ENCODE measurements at places on chromosomes 2 and 18.
A peak's percentile ranks its signal among the peaks of the same experiment; 100 is the strongest.

DNA sequence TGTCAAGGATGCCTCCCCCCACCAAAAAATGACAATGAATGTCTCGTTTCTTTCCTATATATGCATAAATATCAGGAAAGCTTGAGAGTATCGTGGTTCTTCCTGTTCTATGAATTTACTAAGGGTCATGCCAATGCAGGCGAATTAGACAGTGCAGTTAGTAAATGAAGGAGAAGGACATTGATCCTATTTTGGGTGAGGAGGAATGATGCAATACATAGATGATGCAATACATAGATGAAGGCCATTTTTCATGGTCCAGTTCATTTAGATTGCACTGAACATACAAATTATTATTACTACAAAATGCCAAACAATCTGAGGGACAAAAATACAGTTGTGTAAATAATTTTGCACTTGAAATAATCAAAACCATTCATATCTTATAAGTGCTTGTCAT is 1265.0 kb downstream of the LRP1B start:
- DNase-seq = no peak

GRCh38 chr18:46842583-46842982 is 74.7 kb downstream of the PIAS2 start:
- DNase-seq = no peak

- DNase-seq = no peak
These were observed 154.4 kb upstream of the COL3A1 start for GRCh38 chr2:188819792-188820191.

GRCh38 chr2:239114119-239114581 is 266.3 kb downstream of the TWIST2 start:
- no peak for DNase-seq

DNA sequence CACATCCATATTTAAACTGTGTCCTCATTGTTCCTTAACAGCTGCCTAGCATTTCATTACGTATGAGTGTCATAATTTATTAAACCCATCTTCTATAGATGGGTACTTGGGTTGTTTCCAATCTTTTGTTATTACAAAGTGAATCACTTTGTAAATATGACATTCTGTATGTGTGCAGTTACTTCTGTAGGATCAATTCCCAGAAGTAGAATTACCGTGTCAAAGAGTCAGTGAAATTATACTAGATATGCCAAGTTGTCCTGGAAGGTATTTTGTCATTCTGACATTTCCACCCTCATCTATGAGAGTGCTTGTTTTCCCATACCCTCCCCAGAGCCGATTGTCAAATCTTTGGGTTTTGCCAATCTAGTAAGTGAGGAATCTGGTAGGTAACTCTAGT is 194.5 kb upstream of the APCDD1 start:
- no peak for DNase-seq

GRCh38 chr2:201699416-201699815 is 972 bp upstream of the MPP4 start:
- no peak for DNase-seq

DNA sequence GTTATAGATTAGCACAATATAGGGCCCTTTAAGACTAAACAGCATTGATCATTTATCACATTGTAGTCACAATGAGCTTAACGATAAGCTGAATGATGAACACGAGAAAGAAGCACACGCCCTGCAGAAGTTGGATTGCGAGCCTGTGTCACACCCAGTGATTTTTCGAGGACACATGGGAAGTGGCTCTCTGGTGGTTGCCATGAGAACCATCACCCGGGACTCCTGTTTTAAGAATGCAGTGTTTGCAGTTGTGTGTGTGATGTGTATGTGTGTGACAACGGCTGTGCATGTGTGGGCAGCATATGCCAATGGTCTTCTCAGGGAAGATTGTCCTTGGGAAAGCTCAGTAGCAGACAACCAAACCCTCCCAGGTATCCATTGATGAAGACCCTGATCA is 69.2 kb downstream of the PDCL3 start:
- DNase-seq = no peak

DNA sequence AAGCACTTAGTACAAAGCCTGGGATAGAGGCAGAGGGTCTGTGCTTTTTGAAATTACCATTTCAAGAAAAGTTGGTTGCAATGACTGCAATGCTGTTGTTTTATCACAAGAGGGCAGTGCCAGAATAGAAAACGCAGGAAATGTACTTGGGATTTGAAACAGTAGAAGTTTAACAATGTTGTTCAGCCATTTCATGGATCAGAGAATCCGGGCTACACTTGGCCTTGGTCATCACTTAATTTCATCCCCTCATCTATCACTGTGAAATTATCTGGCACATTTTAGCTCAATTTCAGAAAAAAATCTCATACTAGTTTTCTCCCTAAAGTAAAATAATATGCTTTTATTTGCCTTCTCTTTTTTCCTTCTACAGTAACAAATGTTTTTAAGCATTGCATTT is 70.8 kb downstream of the RAPGEF4 start:
- DNase-seq = no peak

GRCh38 chr2:11467749-11468148 is 1.8 kb upstream of the E2F6 start:
- DNase-seq = no peak

GRCh38 chr2:237490009-237490711 is 3.1 kb downstream of the MLPH start:
- no peak for DNase-seq

GRCh38 chr2:227378371-227378782 is 729 bp downstream of the TM4SF20 start:
- DNase-seq = no peak

- no peak for DNase-seq
These were observed 17.4 kb downstream of the KIF3C start for GRCh38 chr2:25964891-25965290.

DNA sequence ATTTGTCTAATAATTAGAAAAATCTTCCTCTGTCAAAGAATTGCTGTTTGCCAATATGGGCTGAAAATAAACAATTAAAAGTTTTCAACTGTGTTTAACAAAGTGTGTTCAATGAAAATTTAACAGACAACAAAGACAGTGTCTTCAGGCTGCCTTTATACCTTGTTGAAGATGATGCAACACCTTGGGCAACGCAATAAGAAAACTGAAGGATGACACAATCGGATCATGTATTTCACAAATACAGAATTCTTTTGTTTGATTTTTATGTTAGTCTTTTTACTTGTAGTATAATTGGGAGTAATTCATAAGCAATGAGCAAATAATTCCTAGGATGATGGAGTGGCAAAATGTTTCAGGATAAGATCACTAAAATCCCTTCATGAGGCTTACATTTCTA is 27.8 kb downstream of the CHN1 start:
- DNase-seq = no peak

GRCh38 chr2:218823196-218823855 is 8.3 kb downstream of the PRKAG3 start:
- no peak for DNase-seq

- peak; percentile 8 for DNase-seq
These were observed at the start of gene PSMA8 for GRCh38 chr18:26133652-26134051. Gene PSMA8, plus strand, starts transcription at chr18:26133869. Its CDS starts 97 bp downstream, at chr18:26133966.

DNA sequence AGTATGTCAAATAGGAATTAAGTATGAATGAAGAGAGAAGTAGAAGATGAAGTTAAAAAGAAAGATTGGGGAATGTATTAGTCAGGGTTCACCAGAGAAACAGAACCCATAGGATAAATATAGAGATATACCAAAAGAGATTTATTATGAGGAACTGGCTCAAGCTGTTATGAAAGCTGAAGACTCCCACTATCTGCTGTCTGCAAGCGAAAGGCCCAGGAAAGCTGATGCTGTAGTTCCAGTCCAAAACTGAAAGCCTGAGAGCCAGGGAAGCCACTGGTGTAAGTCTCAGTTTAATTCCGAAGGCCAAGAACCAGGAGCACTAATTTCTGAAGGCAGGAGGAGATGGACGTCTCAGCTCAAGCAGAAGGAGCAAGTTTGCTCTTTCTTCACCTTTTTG is 200.9 kb upstream of the FN1 start:
- DNase-seq = no peak

- DNase-seq = no peak
These were observed 902 bp downstream of the SS18 start for GRCh38 chr18:26089293-26090129.

GRCh38 chr2:179268277-179268925 is 3.8 kb upstream of the SESTD1 start:
- DNase-seq = no peak

GRCh38 chr2:1621041-1621440 is 123.3 kb downstream of the PXDN start:
- no peak for DNase-seq

GRCh38 chr2:38549071-38549704 is 53.5 kb downstream of the HNRNPLL start:
- DNase-seq = no peak

DNA sequence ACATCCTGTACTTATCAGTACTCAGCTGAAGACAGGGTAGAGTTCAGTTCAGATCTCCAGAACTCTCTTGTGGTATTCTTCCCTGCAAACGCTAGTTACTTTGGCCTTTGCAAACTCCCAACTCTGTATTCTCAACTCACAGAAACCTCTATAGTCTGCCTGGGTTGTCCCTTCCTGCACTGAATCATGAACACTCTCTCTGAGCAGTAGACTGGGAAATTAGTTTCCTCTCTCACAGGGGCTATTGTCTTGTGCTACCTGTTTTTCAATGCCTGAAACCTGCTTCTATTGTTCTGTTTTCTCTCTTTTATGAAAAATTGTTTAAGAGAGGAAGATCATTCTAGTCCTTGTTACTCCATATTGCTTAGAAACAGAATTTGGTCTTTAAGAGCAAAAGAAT is 134.7 kb downstream of the VIT start:
- no peak for DNase-seq

DNA sequence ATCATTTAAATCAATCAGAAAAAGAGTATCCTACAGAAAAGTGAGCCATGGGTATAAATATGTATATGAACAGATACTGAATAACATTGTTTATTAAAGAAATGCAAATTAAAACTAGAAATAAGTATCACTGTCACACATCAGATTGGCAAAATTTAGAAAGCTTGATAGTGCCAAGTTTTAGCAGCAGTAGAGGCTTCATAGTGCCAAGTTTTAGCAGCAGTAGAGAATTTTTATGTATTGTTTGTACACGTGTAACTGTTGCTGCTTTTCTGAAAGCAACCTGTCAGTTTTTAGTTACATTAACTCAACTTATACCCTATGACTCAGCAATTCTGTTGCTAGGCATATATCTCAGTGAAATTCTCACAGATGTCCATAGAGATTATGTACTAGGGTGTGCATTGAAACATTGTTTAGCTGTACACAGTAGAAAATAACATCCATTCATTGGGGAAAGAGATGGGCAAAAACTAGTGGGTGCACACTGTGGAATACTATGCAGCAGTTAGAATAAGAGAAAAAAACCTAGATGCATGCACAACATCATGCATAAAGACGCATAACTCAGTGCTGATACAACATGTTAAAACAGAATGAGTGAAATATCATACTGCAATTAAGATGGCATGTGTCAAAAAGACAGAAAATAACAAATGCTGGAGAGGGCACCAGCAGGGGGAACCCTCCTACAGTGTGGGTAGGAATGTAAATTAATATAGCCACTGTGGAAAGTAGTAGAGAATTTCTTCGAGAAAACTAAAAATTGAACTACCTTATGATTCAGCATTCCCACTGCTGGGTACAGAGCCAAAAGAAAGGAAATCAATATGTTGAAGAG is 294.5 kb upstream of the NT5C1B start:
- DNase-seq = no peak

DNA sequence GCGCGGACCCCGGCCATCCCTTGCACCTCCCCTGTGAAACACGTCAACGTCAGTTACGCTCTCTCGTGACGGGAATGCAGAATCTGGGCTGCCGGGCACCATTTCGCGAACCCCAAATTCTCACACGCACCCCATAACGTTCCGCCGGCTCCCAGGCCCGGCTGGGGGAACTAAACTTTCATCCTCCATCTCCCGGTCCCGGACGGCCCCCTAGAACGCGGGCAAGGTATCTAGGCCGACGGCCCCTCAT is 544 bp downstream of the DNAJC27 start:
- no peak for DNase-seq

DNA sequence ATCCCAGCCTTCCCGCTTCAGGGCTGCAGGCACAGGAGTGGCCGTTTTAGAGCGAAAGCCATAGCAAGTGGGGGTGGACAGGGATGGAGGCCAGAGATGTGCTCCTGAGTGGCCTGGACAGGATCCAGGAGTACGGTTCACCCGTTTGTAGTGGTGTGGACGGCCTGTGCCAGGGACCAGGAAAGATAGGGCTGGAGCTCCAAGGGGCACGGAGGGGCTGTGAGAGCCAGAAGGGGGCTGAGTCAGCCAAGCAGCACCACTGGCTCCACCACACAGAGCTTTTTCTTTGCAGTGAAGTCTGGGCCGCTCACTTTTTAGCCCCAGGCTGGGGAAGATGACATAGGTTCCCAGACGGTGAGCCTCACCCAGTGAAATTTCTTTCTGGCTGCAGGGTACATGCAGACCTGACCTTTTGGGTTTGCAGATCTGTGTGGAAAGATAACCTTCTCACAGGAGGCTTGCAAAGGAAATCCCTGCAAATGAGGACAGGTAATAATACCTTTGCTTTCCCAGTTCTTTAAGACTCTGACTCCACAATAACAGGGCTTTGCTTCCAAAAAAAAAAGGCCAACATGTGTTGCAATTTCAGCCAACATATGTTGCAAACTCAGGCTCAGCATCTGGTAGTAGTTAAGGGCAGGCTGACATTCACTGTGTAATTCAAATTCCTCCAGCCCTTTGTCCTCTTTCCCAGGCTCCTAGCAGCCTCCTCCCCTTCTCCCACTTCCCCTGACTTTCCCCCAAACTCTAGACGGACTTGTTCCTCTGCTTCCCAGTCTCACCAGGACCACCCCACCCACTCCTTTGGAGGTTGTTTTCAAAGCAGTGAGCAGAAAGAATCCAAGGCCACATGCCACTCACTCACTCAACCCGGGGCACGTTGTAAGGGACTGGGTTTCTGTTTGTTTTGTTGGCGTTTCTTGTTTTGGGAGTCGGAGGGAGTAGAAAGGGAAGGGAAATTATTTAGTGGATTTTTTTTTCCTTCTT is 20.3 kb upstream of the LAPTM4A start:
- DNase-seq = no peak

GRCh38 chr2:159155320-159155719 is 131.2 kb downstream of the WDSUB1 start:
- DNase-seq = no peak

DNA sequence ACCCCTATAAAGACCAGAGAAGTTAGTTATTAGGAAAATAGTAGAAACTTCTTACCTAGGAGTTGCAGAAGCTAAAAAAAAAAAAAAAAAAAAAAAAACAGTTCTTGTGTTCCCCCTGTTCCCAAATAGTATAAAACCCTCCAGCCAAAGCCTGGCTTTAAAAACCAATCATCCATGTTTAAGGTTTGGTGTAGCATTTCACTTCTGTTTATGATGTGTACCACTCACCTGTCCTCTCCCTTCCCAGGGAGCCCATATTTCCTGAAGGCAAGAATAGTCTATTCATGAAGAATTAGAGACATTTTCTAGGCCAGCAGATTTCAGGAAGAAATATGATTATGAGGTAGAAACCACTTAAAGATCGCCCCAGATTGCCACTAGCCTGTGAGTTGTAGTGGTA is 273.6 kb downstream of the SETBP1 start:
- DNase-seq = no peak
